GM20000 (cell line): ENCODE measurements at places on chromosomes 1 and 21.

DNA sequence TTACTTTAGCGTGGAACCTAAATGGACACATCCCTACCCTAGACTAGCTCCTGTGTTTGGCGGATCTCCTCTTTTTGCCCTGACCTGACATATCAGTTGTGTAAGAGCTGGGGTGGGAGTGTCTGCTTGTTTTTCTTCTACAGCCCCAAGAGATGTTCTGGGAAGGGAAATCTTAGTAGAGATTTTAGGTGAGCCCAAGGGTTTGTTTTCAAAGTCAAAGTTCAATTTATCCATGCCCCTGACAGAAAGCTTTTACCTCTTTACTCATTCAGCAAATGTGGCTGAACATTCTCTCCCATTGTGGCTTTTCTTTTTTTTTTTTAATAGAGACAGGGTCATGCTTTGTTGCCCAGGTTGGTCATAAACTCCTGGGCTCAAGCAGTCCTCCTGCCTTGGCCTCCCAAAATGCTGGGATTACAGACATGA is 7.3 kb upstream of the TARS2 start:
- DNase-seq = no peak

DNA sequence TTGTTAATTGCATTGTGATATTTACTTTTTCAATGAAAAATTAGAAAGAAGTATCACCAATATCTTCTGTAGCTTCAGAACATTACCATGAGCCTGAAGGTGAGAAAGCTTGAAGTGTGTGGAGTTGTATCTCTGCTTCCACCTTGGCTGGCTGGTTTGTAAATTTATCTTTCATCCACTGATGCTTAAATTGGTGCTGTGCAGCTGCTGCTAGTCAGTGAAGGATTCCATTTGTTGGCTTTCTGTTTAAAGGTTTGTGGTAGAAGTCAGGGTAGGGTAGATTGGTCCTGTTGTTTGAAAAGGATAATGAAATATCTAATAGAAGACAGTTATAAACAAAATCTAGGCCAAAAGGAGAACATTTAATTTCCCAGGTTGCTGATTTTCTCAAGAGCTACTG is 105.7 kb downstream of the C1orf21 start:
- no peak for DNase-seq

- no peak for DNase-seq
These were observed 1085.7 kb downstream of the NCAM2 start for GRCh38 chr21:22083899-22084298.

DNA sequence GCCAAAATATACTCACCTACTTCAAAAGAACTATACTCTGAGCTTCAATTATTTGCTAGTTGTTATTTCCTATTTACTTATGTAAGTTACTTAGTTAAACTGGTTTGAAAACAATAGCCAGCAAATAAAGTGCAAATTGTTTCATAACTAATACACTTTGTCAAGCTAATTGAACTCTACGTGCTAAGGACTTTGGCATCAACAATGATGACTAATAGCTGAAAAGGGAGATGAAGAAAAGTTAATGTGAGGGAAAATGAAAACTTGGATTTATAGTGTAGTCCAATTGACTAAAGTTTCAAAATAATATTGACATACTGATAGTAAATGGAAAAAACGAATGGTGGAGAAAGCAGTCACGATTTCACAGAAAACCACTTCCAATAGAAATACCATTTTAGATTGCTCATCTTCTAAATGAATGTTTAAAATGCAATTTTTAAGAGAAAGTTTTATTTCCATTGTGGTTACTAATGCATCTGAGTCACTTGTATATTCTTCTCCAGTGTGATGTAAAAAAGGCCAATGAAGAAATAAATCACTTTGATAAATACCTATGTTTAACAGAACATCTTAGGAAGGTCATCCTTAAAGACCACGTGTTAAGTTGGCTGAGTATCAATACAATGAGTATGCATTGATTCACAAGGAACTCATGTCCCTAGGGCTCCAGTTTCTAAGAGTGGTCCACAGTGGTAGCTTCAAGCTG is 455.2 kb downstream of the LTN1 start:
- DNase-seq = no peak

DNA sequence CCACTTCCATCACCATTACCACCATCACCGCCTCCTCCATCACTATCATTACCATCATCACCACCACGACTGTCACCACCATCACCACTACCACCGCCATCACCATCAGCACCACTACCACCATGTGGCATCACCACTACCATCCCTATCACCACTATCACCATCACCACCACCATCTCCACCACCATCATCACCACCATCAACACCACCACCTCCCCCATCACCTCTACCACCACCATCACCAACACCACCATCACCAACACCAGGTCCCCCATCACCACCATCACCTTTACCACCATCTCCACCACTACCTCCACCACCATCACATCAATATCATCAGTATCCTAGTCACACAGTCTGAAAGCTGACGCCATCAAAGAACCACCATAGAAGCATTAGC is 39.9 kb upstream of the RIPK4 start:
- DNase-seq = no peak

DNA sequence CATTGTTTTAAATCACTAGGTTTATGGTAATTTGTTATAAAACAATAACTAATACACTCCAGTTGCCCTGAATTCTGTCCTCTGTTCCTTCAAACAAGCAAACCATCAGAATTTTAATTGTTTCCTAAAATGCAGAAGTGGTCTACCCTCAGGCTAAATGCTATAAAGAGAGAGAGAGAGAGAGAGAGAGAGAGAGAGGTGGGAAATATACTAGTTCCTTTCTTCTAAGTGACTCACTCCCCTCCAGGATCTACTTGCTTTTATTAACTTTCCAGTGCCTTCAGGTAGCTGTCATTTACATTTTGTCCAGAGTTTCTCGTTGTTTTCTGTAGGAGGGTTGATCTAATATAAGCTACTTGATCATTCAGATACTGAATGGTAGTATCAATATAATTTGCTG is 26.4 kb downstream of the LRRC53 start:
- no peak for DNase-seq

GRCh38 chr21:32886339-32886738 is 114.8 kb upstream of the PAXBP1 start:
- no peak for DNase-seq

DNA sequence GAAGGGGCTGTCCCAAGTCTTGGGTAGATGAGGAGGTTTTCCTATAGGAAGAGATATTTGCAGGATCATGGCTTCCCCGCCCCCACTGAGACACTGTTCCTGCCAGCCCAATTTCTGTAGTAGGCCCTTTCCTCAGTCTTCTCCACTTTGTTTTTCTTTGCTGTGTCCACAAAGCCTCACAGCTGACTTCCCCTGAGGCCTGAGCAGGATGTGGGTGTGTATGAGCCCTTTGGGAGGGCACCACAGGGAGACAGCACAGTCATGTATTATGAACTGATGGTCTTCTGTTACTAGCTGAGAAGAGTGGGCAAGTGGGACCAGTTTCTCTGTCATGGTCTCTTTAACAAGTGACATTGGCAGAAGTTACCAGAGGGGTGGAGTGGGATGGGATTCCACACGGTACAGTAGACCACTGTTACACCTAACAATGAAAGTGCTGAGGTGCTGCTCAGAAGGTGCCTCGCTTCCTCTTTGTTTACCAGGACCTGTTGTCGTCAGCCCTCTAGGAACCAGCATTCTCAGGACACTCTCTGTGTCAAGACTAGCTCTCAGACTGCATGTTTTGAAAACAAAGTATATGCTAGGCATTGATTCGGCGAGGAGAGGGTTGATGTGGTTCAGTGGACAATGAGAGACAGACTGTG is 253.8 kb upstream of the HOOK1 start:
- DNase-seq = no peak

DNA sequence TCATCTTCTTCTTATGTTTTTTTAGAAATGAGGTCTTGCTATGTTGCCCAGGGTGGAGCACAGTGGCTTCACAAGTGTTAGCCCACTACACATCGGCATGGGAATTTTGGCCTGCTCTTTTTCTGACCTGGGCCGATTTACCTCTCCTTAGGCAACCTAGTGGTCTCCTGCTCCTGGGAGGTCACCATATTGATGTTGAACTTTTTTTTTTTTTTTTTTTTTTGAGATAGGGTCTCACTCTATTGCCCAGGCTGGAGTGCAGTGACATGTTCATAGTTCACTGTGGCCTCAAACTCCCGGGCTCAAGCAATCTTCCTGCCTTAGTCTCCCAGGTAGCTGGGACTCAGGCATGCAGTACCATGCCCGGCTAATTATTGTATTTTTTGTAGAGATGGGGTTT is 7.5 kb downstream of the AK2 start:
- no peak for DNase-seq

- no peak for DNase-seq
These were observed 56.9 kb upstream of the SLC25A33 start for GRCh38 chr1:9482403-9482802.

DNA sequence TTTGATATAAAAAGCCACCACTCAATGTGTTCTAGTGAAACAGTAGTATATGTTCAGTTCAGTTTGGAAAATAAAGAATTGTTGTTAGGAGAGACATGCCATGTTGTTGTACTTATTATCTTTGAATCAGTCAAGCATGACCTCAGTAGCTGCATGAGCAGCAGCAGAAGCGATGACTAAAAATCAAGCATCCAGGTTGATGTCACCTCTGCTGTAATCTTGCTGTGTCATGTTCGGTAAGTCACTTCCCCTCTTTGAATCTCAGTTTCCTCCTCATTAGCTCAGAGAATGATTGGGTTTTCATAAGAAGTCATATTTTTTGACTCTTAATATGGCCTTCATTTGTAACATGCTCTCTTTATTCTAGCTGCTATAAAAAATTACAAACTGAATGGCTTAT is 428.4 kb upstream of the B3GALT2 start:
- no peak for DNase-seq

DNA sequence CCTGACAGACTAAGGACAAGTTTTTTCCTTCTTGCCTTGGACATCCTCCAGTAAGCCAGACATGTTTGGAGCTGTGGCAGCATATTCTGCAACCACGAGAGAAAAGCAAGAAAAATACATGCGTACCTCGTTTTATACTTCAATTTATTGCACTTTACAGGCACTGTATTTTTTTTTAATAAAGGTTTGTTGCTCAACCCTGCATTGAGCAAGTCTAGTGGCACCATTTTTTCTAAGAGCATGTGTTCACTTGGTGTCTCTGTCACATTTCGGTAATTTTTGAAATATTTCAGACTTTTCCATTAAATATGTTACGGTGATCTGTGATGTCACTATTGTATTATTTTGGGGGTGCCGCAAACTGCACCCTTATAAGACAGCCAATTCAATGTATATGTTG is 2.1 kb upstream of the SSX2IP start:
- DNase-seq = no peak

- DNase-seq = no peak
These were observed 6.1 kb upstream of the CROCC start for GRCh38 chr1:16915627-16915973.

GRCh38 chr1:41051022-41051421 is 29.5 kb upstream of the SLFNL1 start:
- DNase-seq = no peak

- DNase-seq = no peak
These were observed 66.8 kb downstream of the SERINC2 start for GRCh38 chr1:31479811-31480210.

DNA sequence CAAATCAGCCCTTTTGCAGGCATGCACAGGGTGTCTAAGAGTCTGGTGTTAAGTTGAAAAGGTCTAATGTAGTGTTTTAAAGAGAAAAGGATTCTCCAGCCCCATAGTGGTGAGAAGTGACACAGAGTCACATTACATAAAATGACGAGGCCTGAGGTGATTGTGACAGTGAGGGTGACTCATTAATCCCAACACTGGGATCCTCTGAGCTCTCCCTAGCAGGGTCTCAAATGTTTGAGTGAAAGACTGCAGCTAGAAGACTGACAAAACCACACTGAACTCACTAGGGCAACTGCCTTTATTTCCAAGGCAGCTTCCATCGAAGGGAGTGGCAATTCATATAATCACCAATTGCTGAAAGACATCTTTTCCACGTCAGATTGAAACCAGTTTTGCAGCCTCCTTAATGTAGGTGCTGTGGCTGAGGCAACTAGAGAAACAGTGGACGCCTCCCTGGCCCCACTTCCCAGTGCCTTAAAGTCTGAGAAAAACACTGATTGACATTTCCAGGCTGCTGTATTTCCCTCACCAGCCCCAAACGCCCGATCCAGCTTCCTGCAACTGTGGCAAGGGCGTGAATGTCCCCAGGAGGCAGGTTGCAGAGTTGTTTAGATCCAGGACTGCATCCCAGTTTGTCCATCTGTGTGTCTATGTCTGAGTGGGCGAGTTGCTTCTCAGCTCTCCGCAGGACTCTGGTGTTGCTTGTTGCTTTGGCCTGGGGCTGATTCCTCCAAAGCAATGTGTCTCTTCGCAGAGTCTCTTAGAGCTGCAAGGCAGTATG is 81.4 kb downstream of the RUNX1 start:
- no peak for DNase-seq

GRCh38 chr1:1181938-1182410 is 8.3 kb downstream of the TTLL10 start:
- DNase-seq = no peak

DNA sequence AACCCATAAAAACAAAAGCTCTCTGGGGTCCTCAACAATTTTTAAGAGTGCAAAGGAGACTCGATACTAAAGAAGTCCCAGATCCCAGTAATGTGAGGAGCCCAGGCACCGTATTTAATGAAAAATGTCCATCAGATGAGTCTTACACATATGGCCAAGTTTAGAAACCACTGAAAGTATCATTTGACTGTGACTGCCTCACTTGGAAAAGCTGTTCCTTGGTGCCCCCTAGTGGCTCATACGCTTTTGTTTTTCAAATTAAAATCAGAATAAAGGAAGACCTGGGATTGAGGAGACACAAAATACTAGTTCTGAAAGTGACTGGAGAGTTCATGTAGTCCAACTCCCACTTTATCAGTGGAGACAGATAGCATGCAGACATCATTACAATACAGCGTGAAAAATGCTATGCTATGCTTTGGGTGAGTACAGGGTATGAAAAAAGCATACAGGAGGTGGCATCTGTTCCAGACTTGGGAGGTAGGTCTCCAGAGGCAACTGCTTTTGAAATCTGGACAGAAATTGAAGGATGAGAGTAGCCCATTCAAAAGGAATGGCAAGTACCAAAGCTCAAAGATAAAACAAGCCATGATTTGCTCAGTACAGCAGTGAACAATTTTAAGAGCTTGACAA is 33.8 kb downstream of the GDAP2 start:
- DNase-seq = peak; percentile 58

GRCh38 chr21:36470294-36470693 is 9.6 kb downstream of the CLDN14 start:
- DNase-seq = no peak

- DNase-seq = peak; percentile 79
These were observed 36.2 kb upstream of the KCNA10 start for GRCh38 chr1:110554871-110555801.

DNA sequence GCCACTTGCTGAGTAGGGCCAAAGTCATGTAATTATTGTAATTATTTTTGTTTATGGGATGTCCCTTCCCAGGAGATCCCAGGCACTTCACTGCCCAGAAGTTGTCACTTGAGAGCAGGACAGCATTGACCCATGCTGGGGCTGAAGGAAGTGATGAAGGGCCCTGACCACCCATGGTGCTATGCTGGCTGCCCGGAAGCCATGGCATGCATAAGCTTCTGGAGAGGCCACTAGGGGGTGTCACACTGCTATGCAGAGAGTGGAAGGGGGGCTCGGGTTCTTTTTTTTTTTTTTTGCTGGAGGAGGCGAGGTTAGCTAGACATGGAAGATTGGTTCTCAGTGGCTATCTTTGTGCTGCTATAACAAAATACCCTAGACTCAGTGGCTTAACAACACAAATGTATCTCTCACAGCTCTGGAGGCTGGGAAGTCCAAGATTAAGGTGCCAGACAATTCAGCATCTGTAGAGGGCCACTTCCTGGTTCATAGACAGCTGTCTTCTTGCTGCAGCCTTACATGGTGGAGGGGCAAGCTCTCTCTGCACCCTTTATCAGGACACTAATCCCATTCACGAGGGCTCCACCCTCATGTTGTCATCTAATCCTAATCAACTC is 84.9 kb downstream of the CNIH3 start:
- peak; percentile 56 for DNase-seq

GRCh38 chr1:18192974-18193373 is 85.4 kb downstream of the IGSF21 start:
- DNase-seq = no peak
